ENCODE measurements at places on chromosomes 6 and 20.
A peak's percentile ranks its signal among the peaks of the same experiment; 100 is the strongest.

GRCh38 chr6:24324617-24325016 lies 33.2 kb downstream of the DCDC2 start:
- DNase-seq: no peak

DNA sequence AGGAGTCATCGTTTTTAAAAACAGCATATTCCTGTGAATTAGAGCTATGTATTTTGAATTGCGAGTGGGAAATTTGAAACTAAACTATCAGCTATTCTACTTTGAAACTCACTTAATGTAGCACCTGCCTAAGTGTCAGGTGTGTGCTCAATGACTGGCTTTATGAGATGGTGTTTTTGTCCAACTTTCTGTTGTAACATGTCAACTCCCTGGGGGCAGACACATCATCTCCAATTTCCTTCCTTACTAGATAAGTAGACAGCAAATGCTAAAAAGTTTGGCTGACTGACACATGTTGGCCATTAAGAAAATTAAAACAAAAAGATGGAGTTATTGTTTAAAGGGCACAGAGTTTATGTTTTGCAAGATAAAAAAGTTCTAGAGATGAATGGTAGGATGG lies 226.9 kb downstream of the TFAP2B start:
- no peak for DNase-seq

GRCh38 chr20:5548902-5549599 lies 201.2 kb upstream of the SHLD1 start:
- DNase-seq: no peak

DNA sequence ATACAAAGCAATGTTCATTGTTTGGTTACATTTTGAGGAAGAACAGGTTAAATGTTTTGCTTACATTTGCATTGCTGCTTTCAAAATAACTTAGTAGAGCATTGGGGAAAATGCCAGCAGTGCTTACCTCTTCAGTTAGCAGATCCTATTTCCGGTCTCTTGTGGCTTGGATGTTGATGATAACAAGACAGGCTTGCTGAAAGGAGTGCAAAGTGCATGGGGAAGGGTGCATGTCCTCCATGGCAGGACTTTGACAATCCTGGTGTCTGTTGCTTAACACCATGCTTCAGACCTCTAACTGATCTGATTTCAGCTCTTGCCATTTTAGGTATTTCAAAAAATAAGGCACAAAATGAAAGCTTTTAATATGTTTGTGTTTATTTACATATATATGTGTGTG lies 21.1 kb downstream of the TPD52L1 start:
- no peak for DNase-seq

DNA sequence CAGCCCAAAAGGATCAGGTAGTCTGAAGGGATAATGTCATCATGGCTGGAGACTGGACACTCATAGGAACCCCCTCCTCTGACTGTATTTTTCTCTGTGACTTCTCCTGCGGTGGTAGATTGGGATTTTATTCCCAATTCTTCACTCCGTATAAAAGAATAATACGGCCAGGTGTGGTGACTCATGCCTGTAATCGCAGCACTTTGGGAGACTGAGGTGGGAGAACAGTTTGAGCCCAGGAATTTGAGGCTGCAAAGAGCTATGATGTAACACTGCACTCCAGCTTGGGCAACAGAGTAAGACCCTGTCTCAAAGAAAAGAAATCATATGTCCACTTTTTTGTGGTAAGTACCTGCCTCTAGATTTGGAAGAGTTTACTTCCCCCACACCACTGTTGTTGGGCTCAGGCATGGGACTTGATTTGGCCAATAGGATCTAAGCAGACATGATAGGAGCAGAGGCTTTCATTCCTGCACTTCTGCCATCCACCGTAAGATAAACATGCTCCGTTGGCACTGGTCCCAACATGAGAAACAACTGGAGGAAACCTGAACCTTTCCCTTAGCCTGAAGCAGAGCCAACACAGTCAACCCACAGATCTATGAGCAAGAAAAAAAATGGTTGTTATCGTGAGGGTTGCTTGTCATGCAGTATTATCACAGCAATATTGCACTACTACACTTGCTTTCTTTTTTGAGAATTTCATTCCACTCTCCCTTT lies 82.0 kb downstream of the JPH2 start:
- peak; percentile 58 for DNase-seq

- no peak for DNase-seq
Measured at GRCh38 chr20:61753316-61753942, 312.3 kb downstream of the TAF4 start.

DNA sequence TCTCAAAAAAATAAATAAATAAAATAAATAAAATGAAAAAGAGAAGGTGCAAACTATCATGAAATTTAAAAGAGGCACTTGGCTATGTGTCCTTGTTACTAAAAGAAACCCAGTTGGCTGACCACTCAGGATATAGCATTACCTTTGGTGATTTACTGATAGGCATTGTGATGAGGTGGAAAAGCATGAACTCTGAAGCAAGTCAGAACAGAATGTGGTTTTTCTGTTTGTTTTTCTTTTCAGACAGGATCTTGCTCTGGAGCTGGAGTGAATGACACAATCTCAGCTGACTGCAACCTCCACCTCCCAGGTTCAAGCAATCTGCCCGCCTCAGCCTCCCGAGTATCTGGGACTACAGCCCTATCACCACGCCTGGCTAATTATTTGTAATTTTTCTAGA lies 31.9 kb downstream of the ZNF184 start:
- no peak for DNase-seq

DNA sequence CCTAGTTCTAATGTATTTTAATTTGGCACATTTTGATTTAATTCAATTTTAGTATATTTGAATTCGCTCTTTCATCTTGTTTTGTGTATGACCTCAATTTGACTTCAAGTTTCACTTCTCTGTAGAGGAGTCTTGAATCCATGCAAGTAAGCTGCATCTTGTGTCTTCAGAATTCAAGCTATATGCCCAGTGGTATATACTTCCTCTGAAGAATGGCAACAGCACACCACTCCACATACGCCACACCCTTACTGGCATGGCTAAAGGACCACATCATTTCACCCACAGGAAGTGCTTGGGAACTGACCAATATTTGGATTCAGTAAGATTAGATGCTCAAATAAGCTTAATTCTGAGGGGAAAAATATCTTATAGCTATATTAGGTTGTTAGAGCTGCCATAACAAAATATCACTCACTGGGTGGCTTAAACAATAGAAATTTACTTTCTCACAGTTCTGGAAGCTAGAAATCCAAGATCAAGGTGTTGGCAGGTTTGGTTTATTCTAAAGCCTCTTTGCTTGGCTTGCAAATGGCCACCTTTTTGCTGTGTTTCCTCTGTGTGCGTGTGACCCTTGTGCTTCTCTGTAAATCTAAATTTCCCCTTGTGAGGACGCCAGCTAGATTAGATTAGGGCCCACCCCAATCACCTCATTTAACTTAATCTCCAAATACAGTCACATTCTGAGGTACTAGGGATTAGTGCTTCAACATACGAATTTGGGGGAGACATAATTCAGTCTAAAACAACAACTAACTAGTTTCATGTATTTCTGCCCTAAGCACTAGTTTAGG lies 2.8 kb upstream of the ASF1A start:
- DNase-seq: peak; percentile 3

DNA sequence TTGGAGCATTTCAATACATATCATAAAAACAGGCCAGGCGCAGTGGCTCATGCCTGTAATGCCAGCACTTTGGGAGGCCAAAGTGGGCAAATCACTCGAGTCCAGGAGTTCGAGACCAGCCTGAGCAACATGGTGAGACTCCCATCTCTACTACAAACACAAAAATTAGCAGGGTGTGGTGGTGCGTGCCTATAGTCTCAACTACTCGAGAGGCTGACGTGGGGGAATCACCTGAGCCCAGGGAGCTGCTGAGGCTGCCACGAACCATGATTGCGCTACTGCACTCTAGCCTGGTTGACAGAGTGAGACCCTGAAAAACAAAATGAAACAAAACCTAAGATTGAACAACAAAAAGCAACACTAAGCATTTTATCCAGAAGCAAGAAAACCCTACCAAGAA lies 47.2 kb downstream of the BACH2 start:
- DNase-seq: no peak
